ENCODE measurements at places on chromosomes 12 and 14.

DNA sequence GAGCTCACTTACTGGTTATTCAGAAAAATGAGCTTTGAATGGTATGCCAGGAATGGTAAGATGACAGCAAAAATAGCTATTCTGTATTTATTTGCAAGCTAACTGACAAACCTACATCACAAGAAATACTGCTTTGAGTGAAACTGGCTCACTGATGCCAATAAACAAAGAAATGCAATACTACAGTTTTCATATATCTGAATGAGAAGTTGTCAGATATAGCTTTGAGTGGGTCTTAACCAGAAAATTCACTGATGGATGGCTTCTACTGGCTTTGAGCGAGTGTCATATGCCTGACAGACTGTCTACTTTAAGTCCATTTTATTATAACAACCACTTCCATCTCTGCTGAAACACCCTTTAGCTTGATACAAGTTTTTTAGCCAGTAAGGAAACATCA is 330.1 kb downstream of the NELL2 start:
- DNase-seq, result no peak

DNA sequence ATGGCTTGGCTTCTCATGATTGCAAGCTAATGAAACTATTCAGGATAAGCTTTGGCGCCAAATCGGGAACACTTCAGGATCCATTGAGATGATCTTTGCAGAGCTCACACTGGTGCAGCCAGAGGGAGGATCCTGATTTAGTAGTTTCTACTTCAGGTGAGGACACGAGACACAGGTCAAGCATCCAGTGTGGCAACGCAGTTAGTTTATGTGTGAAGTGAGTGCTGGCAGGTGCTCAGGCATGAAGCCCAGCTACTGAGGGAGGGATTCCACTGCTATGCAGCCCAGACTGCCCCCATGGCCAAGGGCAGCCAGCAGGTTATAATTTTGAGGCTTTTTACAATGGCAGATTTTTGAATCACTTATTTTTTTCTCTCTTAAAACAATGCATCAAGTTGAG is 113.5 kb upstream of the PCED1B start:
- no peak for DNase-seq

- no peak for DNase-seq
These were observed 233.4 kb upstream of the PELI2 start for GRCh38 chr14:55884819-55885218.

DNA sequence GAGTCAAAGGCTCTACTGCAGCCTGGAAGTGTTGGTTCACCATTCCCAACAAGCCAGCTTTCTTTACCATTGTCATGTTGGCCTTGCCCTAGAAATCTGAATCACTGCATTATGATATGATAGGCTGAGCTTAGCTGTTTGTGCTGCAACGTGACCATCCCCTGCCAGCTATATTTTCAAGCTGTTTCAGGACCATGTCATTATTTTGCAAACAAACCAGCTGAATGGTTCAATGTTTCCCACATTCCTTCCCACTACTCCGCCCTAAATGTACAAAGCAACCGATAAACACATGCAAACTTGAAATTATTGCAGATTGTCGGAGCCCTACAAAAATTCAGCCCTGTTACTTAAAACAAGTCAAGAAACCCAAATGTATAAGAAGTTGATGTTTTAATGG is 136.1 kb downstream of the KICS2 start:
- no peak for DNase-seq

DNA sequence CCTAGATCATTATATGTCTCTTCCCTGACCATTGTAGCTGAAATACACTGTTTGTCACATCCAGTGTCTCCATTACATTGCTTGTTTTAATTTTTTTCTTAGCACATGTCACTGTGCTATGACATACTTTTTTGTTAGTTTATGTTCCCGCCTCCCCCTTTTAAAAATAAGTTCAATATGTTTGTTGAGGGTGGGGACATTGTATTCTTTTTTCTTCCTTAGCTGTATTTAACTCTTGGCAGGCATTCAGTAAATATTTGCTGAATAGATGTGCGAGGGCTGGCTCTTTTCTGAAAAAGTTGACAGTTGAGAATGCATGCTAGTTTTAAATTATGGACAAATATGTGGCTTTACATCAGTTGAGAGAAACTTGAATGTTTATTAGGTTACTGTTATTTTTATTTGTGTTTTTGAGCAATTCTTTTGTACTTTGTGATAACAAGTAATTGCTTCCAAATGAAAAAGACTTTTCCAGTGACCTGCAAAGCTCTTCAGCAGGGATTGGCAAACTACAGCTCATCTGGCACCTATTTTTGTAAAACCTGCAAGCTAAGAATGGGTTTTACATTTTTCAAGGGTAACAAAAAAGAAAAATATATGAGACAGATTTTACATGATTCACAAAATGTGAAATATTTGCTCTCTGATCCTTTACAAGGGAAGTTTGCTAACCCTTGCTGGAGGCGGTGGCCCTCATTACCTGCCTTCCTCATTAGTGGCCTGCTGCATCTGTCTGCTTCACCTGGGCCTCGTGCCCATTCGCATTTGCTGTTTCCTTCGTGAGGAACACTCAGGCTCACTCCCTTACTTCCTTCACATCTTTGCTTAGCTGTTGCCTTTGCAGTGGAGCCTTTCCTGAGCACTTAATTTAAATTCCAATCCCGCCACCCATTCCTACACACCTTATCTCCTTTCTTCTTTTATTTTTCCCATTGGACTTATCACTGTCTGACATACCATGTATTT is 229.4 kb downstream of the ERC1 start:
- DNase-seq, result no peak

GRCh38 chr12:50249464-50250182 is 33.7 kb downstream of the LIMA1 start:
- no peak for DNase-seq

DNA sequence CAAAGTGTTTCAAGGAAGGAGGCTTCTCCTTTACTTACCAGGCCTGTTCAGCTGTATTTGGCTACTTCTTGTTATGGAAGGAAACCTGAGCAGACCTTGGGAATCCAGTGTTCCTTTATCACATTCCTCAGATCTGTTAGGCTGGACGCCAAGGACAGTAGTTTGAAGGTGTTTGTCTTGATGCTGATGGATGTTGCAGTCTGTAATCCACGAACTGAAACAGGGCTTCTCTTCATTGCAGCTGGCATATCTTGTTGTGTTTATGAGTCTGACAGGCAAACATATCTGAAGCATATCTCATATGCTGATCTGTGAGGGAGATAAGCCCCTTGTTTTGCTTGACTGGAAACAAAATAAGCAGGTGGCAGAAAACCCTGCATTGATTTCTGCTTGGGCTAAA is 904.3 kb downstream of the NRXN3 start:
- no peak for DNase-seq

DNA sequence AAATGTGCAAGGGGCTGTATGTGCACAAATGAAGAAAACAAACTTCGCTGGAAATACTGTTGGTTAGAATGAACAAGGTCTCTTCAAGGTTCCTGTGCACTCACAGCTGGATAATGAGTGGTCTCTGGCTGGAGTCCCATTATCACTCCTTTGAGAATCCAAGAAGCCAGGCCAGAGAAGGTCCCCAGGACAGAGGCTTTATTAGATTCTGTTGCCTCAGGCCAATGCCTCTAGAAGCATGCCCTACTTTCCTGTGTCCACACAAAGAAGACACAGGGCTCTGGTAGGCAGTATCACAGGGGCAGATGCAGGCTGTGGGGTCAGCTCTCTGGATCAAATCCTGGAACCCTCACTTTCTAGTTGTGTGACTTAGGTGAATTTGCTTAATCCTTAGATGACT is 384.7 kb downstream of the GRIN2B start:
- DNase-seq, result no peak

DNA sequence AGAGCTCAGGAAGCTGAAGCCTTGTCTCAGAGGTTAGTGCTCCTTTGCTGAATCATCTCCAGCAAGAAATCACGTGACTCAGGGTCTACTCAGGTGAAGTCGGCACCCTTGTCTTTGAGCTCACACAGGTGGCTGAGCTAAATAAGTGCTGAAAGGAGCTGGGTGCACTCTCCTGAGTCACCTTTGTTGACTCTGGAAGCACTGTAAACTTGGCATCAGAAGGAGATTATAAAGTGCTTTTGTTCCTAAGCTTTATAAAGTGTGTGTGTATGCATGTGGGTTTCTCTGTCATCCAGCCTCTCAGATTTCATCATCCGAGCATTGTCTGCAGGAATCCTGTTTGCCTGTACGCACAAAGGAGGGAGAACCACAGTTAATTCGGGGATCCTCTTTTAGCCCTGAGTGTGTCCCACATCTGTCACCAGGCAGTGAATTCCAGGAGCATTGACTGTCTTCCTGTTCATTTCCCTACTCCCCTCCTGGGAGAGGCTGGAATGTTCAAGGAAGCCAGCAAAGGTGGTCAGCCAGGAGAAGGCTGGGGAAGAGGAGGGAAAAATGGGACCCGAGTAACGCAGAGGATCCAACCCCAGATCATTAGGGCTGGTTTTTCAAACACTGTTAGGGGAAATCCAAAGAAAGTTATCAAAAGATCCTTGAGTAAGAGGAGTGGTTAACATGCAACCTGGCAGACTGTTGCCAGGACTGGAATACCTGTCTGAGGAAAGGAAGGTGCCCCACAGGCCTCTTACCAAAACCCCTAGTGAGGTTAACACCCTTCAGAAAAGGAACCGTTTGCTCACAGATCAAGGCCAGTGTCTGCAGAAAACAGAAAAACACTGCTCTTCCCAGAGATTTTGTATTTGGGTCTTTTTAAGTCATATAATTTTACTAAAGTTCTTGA is 157.5 kb upstream of the HIF1A start:
- DNase-seq, result no peak

DNA sequence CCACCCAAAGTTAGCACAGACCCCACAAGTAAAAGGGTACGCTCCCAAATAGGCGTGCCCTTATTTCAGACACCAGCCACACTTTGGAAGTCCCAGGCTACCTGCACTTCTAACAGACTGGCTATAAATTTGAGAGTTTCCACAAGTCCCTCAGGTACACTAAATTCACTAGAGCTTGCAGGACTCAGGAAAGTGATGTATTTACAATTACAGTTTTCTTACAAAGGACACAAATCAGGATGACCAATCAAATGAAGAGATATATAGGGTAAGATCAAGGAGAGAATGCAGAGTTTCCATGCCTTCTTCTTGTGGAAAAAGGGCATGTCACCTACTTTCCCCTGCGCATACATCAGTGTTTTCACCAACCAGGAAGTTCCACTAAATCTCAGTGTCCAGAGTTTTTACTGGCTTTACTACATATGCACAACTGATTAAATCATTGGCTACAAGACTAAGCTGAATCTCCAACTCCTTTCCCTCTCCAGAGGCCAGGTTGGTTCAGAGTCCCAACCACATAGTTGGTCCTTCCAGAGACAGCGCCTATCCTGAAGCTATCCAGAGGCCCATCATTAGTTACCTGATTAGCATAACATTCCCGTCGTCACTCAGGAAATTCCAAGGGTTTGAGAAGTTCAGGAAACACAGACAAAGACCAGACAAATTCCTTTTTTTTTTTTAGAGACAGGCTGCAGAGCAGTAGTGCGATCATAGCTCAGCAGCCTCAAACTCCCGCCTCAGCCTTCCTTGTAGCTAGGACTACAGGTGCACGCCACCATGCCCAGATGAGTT is 84.2 kb downstream of the DENND5B start:
- no peak for DNase-seq

DNA sequence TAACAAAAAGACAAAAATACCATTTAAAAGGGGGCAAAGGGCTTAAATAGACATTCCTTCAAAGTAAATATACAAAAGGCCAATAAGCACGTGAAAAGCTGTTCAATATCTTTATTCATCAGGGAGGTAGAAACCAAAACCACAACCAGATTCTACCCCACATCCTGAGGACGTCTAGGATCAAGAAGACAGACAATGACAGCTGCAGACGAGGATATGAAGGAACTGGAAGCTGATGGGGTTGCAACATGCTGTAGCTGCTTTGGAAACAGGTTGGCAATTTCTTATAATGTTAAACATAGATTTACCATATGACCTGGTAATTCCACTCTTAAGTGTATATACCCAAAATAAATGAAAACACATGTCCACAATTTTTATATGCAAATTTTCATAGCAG is 85.1 kb upstream of the C14orf180 start:
- no peak for DNase-seq

DNA sequence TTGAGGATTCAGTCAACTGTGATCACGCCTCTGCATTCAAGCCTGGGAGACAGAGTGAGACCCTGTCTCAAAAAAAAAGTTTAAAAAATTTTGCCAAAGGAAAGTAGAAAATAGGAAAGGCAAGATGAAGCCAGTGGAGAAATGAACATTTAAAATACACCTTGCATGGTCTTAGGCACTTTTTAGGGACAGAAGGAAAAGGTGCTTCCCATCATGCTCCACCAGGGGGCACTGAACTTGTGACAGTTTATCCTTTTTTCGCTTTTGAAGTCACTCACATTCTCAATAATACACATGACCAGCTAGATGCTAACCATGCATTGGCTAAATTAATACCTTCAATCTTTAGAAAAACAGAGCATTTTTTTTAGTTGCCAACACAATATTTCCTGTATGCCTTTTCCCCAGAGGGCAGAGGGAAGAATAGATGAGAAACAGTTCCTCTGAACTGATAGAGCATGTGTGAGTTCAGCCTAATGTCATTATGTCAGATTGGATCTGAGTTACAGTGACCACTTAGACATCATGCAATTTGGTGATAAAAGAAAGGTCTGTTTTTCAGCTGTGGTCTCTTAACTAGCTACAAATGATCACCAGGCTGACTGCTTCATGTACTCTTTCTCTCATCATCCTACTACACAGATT is 221.8 kb upstream of the SSTR1 start:
- DNase-seq, result peak; percentile 26

DNA sequence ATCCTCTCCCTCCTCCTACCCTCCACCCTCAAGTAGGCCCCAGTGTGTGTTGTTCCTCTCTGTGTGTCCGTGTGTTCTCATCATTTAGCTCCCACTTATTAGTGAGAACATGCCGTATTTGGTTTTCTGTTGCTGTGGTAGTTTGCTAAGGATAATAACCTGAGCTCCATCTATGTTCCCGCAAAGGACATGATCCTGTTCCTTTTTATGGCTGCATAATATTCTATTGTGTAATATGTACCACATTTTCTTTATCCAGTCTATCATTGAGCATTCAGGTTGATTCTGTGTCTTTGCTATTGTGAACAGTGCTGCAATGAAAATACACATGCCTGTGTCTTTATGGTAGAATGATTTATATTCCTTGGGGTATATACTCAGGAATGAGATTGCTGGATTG is 30.5 kb downstream of the JDP2 start:
- no peak for DNase-seq

- DNase-seq, result no peak
These were observed 5.4 kb downstream of the CDKN1B start for GRCh38 chr12:12722435-12723148.

DNA sequence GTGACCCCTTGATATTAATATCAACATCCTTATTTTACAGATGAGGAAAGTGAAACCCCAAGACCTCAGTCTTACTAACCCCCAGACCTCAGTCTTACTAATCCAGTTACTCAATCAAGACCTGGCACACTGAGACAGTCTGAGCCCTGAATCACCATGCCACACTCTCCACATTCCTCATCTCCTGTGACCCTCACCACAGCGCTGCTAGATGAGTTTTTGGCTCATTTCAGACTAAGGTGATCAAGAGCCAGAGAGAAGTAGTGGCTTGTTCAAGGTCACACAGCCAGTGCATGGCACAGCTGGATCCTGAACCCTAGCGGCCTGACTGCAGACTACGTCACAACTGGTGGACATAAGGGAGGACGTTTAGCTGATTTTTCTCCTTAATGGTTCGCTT is 579.2 kb downstream of the BCL11B start:
- DNase-seq, result no peak

- DNase-seq, result no peak
These were observed 551.0 kb downstream of the SNAPC1 start for GRCh38 chr14:62313212-62313611.

Data from effector memory CD4-positive, alpha-beta T cell (primary cell).